ENCODE measurements at places on chromosomes 5 and 9.

- peaks cover 8% of the 10 kb centered on the region for H3K27me3 ChIP-seq
- H3K36me3 ChIP-seq: no peaks in the 10 kb centered on the region
- no peak for DNase-seq
Observed at GRCh38 chr5:534743-535671, 10.8 kb upstream of the SLC9A3 start.

DNA sequence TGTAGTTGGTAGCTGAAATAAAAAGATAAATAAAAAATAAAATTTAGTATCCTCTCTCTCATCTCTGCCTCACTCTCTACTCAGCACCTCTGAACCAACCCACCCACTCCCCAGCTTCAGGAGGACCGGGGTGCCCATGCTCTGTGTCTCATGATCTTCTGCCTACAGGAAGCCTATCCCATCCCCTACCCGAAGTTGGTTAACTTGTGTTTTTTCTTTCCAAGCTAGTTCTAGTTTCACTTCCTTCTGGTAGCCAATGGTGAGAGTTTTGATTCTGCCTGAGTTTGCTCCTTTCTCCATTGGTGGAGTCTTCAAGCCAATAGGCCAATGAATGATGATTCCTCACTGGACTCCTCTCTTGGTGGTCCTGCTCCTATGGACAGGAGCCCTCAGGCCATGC, 32.1 kb downstream of the SNX24 start:
- DNase-seq: no peak
- H3K27ac ChIP-seq: no peak overlapping the region

GRCh38 chr9:35322075-35322885, 160.5 kb downstream of the UNC13B start:
- H3K36me3 ChIP-seq: no peaks in the 10 kb centered on the region
- no peak overlapping the region for H3K27ac ChIP-seq
- H3K4me1 ChIP-seq: no peaks in the 10 kb centered on the region
- H3K27me3 ChIP-seq: peaks cover 2% of the 10 kb centered on the region

GRCh38 chr9:131095666-131096268, 564 bp upstream of the AIF1L start:
- no peak for DNase-seq
- H3K27ac ChIP-seq: no peak overlapping the region
